ENCODE measurements at places on chromosomes 5 and 9. TPM values are rescaled to one million over a fixed set of nuclear protein-coding genes. Genes with fewer than 3 reads are reported as not detected.

DNA sequence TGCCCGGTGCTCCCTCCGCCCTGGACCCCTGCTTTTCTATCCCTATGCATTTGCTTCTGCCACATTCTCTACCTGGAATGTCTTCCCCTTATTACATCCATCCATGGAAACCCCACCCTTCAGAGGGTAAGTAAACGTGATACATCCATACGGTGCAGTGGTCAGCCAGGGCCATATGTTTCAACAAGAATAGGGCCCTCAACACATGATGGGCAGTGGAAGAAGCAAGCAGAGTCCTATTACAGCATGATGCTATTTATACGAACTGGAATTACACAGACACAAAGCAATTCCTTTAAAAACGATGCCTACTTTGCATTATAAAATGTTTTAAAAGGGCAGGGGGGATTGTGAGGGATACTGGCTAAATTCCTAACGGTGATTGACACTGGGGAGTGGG lies 38.2 kb upstream of the PTGS1 start:
- DNase-seq: no peak

The FBXW5 gene
- 95.2 TPM for total RNA-seq

DNA sequence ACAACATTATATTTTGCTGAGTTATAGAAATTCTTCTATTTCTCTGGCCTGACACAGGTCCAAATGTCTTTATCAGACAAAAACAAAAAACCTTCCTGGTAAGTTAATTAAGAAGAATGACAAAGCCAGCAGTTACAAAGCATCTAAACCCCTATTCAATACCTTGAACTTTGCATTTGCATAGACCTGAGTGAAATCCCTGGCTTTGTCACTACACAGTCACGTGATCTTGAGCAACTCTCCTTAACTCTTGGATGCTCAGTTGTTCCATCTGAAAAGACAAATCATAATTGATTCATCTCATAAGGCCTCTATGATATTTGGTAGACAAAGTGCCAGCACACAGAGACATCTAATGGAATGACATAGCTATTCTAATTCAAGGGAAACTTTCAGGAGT lies 166.6 kb upstream of the PPP1R2B start:
- DNase-seq: no peak

DNA sequence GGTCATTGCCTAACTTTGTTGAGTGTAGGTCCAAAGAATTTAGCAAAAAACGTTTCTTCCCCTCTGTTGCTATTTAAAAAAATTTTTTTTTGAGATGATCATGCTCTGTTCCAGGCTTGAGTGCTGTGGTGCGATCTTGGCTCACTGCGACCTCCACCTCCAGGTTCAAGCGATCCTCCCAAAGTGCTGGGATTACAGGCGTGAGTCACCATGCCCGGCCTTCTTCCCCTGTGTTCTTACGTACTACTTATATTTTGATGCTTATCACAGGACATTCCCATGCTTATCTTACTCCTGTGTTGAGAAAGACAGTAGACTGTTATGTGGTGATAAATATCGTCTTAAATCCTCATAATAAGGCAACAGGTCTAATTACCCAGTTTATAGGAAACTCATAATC lies 2.5 kb downstream of the ACER2 start:
- DNase-seq: no peak

- peak; percentile 75 for DNase-seq
Observed at GRCh38 chr5:1952444-1953099, 69.8 kb upstream of the IRX4 start.

The RAPGEF1 gene
- total RNA-seq: 106 TPM

GRCh38 chr5:27906931-27907601 lies 868.7 kb upstream of the CDH9 start:
- no peak for DNase-seq

DNA sequence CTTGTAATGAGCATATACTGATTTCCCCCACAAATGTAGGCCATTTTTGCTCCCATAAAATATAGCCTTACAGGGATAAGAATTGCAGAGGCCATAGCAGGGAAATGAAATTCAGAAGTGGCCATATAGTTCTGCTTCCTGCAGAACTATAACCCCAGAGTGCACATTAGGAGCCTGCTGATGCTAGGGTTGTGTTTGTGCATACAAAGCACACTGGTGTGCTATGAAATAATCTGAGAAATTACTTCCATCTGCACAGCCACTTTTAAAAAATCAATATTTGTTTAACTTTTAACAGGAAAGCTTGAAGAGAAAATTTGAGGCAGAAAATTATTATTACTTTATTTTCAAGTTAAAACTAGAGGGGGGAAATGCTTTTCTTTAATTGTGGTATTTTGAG lies 380.3 kb downstream of the MRPS30 start:
- no peak for DNase-seq

The DPYSL3 gene
- total RNA-seq: 52.4 TPM

DNA sequence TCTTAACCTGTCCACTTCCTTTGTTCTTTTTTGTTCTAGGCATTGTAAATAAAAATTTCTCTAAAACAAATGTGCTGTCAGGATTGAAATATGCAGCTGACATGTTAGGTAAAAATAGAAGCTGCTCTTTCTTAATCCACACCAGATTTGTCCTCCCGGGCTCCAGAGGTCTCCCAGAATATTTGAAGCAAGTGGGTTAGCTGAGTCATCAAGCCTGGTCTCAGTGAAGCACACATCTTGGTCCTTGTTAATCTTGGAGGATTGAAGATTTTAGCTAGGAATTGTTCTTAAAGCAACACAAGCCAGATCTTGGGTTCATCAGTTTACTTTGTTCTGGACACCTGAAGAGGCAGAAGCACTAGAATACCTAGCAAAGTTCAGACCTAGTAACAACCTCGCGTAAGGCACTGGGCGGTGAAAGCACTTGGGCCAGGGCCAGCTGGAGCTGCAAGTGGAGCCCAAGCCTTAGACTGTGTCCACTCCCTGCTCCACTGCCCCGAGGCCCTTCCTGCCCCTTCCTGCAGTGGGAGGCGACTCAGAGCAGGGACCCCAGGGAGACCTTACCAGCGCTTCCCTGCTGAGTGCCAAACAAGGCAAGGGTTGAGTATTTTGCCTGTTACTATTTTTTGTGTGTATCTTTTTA lies 36.5 kb downstream of the HABP4 start:
- DNase-seq: no peak

DNA sequence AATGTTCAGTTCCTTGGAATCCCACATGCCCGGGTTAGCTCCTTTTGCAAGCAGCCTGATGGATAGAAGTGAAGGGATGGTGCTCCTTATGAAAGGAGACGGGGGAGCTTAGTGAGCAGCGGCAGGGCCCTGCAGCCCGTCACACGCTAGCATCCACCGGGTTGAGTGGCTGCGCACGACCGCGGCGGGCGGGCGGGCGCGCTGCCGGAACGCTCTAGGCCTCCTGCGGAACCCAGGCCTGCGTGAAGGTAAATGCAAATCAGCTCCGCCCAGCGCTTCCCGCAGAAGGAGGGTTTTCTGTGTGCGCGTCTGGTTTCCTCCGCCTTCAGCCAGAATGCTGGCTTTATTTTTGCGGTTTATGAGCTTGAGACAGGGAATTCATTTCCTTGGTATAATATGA lies 19.8 kb downstream of the IL12B start:
- no peak for DNase-seq

DNA sequence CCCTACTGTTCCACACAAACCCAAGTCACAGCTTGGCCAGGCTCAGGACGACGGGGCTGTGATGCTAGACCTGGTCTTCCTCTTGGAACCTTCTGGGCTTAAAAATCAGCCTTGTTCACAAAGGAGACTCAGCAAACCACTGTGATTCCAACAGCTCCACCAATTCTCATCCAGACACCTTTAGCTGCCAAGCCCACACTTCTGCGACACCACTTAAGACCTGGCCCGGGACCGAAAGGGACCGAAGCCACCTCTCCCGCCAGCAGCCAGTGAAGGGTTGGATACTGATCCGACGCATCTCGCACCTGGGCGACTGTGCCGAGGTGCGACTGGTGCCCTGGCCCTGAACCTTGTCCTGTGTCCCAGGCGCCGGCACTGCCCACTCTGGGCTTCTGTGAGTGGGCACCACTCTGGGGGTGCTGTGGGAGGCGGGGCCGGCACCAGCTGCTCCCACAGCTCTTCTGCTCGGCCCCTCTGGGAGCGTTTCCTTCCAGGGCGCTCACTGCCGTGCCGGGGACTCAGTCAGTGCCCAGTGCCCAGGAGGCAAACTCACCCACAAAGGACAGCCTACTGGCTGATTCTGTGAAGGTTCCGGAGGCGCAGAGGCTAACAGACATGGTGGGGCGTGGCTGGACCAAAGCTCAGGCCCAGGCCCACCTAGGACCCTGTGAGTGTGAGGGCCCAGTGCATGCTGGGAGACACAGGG lies 50.9 kb downstream of the EXD3 start:
- peak; percentile 83 for DNase-seq

DNA sequence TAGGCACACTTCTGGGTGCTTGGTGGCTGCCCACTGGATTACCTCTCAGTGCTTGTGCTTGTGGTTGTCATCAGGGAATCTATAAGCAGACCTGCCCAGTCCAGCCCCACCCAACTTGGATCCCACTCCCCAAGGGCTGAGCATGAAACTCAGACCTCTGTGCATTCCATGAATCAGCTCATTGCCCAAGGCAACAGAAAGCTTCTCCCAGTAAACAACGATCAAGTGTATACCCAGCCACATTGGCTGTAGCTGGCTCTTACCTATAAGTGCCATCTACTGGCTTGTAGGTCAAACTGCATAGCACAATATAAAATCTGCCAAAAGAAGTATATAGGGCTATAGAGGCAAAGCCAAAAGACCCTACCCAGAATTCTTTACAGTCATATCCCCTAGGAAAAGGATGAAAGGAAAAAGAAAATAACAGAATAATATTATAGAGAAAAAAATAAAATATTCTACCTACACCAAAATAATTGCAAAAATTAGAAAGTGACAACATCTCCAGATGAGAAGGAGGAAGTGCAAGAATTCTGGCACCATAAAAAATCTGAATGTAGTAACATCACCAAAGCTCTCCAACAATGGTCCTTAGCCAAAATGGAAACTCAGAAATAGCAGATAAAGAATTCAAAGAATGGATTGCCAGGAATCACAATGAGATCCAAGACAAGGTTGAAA lies 321.0 kb upstream of the TRPC7 start:
- DNase-seq: no peak

GRCh38 chr5:112396430-112396829 lies 22.6 kb downstream of the EPB41L4A start:
- no peak for DNase-seq

The TMEM215 gene
- total RNA-seq: not detected

DNA sequence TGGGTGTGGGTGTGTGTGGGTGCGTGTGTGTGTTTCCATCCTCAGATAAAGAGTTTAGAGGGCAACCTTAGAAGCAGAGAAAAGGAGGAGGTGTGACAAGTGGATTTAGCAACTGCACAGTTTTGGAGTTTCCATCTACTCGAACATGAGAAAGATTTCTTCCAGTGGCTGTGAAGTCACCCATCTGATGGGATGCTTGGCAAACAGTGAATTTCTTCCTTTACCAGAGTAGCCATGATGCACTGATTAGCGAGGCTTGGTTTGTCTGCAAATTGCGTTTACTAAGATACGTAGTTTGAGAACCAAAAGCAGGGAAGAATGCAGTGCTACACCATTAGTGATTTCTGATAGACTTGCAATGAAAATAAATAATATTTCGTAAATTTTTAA lies 791 bp upstream of the STARD4 start:
- no peak for DNase-seq

DNA sequence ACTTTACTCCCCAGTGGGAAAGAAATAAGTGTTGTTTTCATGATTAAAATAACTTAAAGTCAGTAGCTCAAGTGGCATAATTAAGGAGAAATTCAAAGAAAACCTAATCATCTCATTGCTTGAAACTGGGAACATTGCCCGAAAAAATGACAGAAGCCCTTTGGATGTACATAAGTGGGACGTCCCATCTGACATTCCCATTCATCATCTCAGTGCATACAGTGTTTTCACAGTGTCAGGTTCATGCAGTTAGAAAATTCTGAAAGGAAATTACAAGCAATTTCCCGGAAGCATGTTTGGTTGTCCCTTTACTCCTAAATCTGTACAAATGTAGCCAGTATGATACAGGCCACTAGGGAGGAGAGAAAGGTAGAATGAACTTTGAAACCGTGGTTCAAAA lies 95.6 kb downstream of the ADAMTS16 start:
- DNase-seq: no peak

The GPR150 gene
- 0.32 TPM for total RNA-seq

DNA sequence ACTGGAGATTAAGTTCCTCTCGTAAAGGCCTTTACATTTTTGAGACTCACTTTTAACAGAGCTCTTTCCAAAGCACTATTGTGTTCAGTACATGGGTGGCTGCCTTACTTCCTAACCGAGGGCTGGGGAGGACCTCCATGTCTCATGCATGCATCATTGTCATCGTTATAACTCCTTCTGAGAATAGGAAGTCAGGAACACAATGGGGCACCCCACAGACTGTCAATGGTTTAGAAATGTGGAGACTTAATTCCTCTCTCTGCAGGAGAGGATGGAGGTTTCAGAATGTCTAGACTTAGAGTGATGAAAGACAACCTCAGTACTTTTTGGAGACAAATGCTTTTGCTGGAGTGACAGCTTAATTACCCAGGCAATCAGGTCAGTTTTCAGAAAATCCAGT lies 83.9 kb downstream of the PRLR start:
- no peak for DNase-seq

- peak; percentile 72 for DNase-seq
Observed at GRCh38 chr5:179240561-179240960, 104.7 kb downstream of the ADAMTS2 start.

The PRDM9 gene
- total RNA-seq: not detected

The TAF1L gene
- not detected for total RNA-seq

DNA sequence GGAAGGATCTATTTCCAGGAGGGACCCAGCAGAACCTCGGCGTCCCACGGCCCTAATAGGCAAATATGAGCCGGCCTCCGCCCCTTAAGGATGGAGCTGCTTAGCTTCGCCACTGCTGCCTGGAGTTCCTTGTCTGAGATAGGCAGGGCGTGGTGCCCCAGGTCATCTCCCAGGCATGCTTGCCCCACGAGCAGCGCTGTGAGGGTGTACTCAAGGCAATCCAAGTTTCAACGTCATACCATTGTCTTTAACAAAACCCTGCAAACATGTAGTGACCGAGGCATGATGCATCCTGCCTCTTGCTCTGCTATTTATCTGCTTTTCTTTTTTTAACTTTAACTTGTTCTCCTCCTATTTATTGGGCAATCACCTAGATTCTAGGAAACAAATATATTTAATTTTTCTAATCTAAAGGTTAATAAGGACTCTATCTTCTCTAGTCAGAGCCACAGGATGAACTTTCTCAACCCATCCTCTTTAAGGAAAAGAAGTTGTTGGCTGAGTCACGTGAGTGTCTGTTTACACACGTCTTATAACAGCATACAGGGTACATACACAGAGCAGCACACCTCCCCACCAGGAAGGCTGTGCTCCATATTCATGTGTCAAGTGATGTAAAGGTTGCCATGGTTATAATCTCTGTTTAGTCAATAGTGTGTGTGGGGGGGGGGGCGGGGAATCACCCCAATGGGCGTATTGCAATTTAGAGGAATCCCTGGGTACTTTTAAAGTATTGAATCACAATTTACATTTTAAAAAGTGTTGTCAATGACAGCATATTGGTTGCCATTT lies 27.3 kb upstream of the ZSWIM6 start:
- DNase-seq: no peak
